ENCODE measurements at places on chromosomes 6 and 20.

DNA sequence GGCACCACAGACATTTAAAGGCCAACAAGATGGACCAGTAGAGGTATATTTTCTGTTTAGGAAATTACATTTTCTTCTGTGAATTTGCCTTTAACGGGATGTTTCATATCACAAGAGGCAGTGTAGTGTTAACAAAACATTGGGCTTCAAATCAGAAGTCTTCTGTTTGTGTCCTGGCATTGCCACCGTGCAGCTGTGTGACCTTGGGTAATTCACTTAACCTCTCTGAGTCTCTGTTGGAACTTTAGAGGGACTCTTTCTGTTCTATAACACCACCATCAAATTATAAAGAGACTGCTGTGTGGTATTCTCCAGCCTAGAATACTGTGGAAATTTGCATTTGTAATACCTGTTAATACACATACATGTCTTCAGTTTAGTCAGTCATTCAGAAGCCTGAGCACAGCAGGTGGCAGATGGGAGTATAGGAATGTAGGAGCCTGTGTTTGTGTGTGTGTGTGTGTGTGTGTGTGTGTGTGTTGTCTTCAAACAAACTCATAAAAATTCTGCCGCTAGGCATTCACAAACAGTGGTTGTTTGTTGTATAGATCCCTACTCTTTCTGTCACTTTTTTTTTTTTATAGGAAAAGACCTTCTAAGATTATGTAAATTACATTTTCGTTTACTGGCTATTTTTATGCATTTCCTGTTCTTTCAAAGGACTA lies 22.6 kb downstream of the UST start:
- DNase-seq: no peak

- no peak for DNase-seq
Observed at GRCh38 chr6:149265945-149266344, 51.6 kb upstream of the TAB2 start.

- no peak for DNase-seq
Observed at GRCh38 chr6:37059344-37060194, 54.1 kb downstream of the FGD2 start.

- no peak for DNase-seq
Observed at GRCh38 chr6:146913842-146914488, 290.3 kb upstream of the STXBP5 start.

DNA sequence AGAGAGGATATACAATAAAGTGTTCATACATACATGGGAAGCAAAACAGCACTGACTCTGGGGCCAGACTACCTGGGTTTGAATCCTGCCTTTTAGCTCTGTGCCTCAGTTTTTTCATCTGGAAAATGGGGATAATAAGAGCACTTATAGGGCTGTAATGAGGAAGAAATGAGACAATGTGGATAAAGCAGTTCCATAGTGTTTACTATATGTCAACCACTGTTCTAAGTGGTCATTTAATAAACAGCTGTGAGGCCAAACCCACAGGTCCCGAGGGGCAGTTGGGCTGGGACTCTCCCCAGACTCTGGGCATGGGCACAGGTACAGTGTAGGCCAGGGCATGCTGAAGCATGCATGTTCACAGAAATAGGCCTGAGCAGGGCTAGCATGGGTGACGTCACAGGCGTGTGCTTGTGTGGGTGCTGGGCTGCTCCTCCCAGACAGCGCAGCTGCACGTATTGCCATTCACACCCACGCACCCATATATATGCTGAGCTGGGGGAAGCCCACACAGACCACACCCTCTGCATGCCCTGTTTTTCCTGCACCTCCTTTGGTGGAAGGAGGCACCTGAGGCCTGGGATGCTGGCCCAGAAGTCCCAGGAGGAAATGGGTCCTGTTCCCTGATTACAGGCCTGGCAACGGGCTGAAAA lies 3.5 kb upstream of the PLCG1 start:
- DNase-seq: no peak

- no peak for DNase-seq
Observed at GRCh38 chr6:85404564-85405174, 45.2 kb upstream of the NT5E start.

DNA sequence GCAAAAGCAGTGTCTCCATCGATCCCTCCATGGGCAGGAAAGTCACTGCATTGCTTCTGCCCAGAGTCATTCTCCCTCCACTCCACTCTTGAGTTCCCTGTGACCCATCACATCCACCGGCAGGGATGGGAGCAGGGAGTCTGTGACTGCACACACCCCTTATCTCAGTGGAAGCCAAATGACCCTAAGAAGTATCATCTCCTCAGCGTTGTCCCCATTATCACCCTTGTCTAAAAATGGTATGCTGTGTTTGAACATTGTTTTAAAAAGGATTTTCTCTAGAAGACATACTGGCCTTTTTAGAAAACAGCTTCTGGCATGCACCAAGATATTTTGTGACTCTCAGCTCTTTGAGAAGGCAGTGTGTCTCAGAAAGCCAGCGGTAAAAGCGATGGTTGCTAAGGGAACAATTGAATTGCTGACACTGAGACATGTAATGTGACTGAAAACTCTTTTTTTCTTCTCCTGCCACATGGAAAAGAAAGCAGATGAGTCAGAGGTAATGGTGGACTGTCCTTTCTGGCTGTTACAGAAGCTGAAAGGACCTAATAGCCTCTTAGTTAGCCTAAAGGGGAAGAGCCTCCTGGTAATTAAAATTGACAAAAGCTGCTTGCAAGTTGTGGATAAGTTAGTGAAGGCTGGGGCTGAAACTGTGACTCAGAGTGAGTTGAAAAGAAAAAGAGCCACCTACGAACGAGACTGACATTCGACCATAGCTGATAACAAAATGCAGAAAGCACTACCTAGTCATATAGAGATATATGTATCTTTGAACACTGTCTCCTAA lies 120.5 kb downstream of the MAP3K7 start:
- DNase-seq: no peak

DNA sequence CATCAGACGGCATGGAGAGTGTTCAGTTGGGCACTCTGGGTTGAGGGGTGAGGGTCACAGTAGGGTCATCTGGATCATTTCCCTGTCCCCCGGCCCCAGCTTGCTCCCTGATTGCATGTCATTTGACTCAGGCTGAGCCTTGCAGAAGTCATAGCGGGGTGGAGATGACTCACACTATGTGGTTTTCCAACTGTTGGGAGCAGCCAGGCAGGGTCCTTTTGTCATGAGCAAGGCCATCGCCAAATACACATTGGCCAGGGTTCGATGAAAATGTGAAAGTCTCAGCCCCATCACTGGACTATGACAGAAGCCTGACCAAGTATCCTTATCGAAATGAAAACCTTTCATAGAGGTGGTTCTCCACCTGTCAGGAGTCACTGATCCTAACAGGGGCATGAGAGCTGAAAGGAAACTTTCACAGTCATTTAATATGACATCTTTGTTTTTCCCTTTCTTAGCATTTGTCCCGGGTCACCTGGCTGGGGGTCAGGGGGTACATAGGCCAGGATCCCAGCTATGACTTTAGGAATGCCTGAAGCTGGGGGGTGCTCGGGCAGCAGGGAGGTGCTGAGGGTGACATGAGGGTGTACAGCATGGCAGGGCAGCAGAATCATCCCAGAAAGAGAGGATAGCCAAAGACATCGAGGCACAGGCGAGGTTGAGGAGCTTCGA lies 70.2 kb upstream of the CD93 start:
- no peak for DNase-seq

- no peak for DNase-seq
Observed at GRCh38 chr20:3222635-3223600, 13.6 kb downstream of the ITPA start.

DNA sequence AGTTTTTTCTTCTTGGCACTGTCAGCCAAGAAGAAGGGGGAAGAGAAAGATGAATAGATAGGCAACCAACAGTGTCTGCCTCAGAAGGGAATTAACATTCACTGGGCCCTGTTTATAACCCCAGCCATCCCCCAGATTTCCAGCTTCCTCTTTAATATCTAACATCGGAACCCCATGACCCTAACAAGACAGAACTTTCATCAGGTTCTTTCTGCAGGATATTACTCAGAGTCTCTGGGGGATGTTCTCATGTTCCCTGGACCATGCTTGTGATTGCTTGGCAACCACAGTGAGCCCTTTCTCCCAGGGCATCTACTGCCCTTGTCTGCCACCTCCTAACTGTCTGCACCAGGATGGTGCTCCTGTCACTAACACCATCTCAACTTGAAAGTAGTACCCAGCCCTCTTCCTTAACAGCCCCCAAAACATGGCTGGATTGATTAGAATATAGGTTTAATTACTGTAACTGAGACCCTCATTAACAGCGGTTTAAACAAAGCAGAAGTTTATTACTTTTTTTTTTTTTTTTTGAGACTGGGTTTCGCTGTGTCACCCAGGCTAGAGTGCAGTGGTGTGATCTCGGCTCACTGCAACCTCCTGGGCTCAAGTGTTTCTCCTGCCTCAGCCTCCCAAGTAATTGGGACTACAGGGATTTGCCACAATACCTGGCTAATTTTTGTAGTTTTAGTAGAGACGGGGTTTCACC lies 12.0 kb upstream of the PTPN1 start:
- no peak for DNase-seq

Measured in activated T-helper 1 cell treated with anti-CD3 and anti-CD28 coated beads, Interleukin-2, amount 50 U/mL, for 16 hours (primary cell).